Fibroblast of the aortic adventitia (primary cell): ENCODE measurements at places on chromosomes 12 and 14. TPM values are rescaled to one million over a fixed set of nuclear protein-coding genes. Genes with fewer than 3 reads are reported as not detected.

DNA sequence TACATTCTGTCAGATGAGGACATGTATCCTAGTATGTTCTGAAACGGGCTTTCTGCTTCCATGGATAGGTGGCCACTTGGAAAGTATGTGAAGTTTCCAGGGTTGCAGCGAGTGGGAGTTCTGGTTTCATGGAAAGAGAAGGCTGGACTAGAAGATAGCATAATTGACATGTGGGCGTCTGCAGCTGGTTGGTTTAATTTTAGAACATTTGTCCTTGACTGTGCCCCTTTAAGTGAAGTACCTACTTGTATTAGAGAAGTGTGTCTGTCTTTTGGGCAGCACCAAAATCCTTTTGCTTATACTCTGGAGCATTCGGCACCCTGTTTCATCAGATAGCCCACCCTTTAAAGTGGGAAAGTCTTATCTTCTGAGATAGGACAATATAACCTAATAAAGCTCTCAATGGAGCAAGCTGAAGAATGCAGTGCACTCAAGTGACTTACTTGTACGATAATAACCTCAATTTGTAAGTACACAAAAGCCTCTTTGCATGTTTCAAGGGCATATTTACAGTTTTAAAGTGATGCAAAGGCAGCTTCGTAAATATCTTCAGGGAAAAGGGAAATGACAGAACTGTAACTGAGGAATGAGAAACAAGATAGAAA is 35.2 kb downstream of the NTN4 start:
- DNase-seq: no peak

- DNase-seq: peak; percentile 2
Observed at GRCh38 chr14:101232340-101233020, 328.8 kb upstream of the DIO3 start.

- DNase-seq: no peak
Observed at GRCh38 chr12:57952766-57953165, 11.4 kb downstream of the ATP23 start.

DNA sequence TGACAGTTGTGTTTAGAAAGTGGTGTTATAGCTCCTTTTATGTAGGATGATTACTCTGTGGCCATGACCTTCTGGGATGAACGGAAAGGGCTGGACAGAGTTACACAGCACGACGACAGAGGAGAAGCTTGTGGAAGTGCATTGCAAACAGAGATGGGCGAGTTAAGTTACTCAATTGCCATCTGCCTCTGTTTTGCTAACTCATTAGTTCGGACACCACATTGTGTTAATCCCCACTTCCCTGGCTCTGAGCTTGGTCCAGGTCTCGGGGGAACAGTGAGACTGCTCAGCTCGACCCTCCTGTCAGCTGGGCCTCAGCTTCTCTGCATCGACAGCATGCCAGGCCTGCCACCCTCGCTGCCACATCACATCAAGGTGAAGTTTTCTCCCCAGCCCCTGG is 408.0 kb downstream of the ZFP36L1 start:
- no peak for DNase-seq

GRCh38 chr12:19484738-19485137 is 45.4 kb downstream of the AEBP2 start:
- DNase-seq: no peak

DNA sequence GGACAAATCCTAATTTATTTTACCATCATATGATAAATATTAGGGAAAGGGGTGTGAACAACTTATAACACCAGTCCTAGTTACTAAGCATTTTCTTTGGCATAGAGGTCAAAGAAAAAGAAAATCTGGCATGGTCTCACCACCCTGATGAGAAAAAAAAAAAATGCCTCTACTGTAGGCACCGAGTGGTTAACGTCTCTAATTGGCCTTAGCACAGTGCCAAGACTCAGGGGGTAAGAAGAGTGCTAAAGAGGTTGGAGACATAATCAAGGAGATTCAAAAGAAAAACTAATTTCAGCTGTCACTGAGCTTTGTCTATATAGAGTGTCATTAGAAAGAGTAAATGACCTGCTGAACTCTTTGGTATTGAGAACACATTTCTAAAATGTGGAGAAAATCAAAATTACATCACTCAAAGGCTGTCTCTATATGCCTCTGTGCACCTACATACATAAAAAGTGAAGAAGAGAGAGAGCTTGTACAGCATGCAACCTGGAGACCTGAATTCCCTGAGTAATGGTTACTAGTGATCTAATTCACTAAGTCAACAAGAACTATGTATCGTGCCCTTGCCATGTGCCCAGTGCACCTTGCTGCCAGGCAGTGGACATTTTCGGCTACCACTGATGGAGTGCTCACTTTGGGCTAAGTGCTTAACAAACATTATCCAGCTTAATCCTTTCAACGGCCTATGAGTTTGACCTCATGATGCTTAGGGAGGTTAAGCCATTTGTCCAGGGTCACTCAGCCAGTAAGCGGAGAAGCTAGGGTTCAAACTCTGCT is 113.8 kb upstream of the G2E3 start:
- no peak for DNase-seq

DNA sequence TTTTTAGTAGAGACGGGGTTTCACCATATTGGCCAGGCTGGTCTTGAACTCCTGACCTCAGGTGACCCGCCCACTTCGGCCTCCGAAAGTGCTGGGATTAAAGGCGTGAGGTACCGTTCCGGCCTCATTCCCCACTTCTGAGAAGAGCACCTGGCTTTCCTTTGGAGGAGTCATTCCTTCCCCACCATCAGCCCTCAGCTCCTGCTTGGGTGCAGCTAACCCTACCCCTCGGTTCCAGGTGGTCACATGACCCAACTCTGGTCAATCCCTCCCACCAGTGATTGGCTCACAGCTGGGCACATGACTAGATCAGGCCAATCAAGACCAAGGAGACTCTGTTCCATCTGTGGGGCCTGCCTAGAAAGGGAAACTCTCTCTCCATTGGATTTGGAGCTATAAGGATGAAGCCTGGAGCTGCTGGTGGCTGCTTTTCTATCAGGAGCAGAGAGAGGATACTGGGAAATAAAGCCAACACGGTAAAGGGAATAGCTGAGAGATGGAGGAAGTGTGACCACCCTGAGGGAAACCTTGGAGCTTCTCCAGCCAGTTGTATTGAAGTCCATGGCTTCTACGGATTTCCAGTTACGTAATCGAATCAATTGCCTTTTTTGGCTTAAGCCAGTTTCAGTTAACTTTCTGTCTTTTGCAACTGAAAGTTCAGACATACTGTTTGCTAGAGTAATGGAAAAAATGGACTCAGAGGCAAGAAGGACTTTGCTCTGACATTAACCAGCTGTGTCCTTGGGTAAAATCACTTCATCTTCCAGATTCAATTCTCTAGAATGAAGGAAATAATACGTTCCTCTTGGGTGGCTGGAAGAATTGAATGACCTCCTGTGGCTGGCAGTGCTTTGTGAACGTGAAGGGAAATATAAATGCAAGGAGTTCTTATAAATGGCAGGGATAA is 19.7 kb upstream of the IFT81 start:
- peak; percentile 81 for DNase-seq

- DNase-seq: peak; percentile 31
Observed at GRCh38 chr12:14443531-14443930, 78.0 kb downstream of the ATF7IP start.

GRCh38 chr12:57491393-57492280 is 3.8 kb downstream of the MARS1 start:
- no peak for DNase-seq

GRCh38 chr12:30726647-30727046 is 28.1 kb downstream of the CAPRIN2 start:
- DNase-seq: no peak

DNA sequence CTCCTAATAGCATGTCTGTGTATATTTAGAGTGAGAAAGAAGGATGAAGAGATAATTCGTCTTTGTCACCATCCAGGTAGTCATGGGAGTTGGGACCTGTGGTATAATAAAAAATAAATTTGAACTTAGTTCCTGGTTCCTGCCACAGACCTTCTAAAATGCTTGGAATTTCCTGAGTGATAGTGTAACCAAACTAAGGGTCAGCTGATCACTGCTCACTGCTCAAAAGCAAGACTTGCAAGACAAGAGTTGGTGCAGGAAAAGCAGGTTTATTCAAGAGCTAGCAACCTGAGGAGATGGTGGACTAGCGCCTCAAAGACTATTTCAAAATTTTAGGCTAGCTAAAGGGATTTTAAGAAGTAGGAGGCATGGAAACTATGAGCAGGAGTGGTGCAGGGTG is 19.1 kb downstream of the ANG start:
- peak; percentile 45 for DNase-seq

The SLIRP gene
- 209 and 374 TPM in 2 replicates for total RNA-seq
